Vagina (tissue), 2 donors: ENCODE measurements at places on chromosomes 2 and 18. TPM values are rescaled to one million over a fixed set of nuclear protein-coding genes. Genes with fewer than 3 reads are reported as not detected.

DNA sequence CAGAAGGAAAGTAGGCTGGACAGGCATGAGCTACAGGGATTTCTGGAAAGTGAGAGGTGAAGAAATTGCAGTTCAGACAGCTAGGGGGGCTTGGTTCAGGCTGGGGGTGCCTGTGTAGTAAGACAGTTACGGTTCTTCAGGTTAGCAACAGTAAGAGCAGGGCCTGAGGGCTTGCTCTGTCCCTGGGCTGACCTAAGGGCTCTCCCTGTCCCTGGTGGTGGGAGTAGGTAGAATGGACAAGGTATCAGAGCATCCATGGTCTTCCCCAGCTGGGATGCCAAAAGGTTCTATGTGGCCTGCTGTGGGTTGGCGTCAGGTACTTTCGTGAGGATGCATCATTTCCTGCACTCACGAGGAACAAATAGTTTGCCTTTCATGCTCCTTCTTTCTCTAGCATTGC lies 34.6 kb upstream of the TACR1 start:
- no peaks in the 10 kb centered on the region for H3K27me3 ChIP-seq
- no peak overlapping the region for H3K27ac ChIP-seq
- H3K36me3 ChIP-seq: no peaks in the 10 kb centered on the region
- H3K4me3 ChIP-seq: no peak overlapping the region
- H3K4me1 ChIP-seq: no peaks in the 10 kb centered on the region
- DNase-seq: no peak

IAH1 gene
- 40.0 TPM for total RNA-seq

DNA sequence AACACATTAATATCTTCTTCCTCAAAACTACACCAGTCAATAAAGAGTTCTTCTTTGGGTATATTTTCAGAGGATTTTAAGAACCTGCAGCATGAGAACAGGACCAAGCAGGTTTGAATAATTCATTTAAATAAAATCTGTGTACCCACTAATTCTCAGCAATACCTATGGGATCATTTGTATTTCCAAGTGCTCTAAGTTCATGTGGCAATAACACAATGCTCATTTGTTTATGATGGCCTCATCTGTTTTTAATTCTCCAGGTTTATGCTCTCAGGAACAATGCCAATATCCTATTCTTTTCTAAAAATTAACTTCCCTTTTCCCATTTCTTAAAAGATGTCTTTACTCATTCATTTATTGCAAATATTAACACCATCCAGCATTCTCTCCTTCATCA lies 264.7 kb downstream of the METTL4 start:
- peaks cover 13% of the 10 kb centered on the region for H3K4me1 ChIP-seq
- DNase-seq: no peak
- no peaks in the 10 kb centered on the region for H3K36me3 ChIP-seq
- H3K27me3 ChIP-seq: no peaks in the 10 kb centered on the region

DNA sequence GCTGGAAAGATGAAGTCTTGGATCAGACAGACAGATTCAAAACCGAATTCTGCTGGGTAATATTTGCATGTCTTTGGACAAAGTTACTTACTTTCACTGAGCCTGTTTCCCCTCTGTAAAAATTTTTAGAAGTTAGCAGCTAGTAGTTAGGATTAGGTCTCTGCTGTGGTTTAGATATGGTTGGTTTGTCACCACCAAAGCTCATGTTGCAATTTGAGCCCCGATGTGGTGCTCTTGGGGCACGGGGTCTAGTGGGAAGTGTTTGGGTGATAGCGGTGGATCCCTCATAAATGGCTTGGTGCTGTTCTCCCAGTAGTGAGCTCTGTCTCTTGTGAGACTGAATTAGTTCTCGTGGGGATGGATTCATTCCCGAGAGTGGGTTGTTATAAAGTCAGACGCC lies 38.9 kb upstream of the PNO1 start:
- no peaks in the 10 kb centered on the region for H3K36me3 ChIP-seq
- no peak overlapping the region for H3K27ac ChIP-seq
- no peaks in the 10 kb centered on the region for H3K4me1 ChIP-seq
- H3K4me3 ChIP-seq: no peak overlapping the region
- DNase-seq: no peak
